G401 (cell line): ENCODE measurements at places on chromosomes 12 and 14.

GRCh38 chr12:107515446-107515958 is 170.1 kb upstream of the PWP1 start:
- DNase-seq = no peak

GRCh38 chr14:50668826-50669143 is 679 bp upstream of the SAV1 start:
- no peak for DNase-seq

GRCh38 chr12:128318341-128318740 is 51.4 kb downstream of the TMEM132C start:
- no peak for DNase-seq

- peak; percentile 32 for DNase-seq
These were observed 73.3 kb upstream of the PLEKHG7 start for GRCh38 chr12:92629349-92630065.

DNA sequence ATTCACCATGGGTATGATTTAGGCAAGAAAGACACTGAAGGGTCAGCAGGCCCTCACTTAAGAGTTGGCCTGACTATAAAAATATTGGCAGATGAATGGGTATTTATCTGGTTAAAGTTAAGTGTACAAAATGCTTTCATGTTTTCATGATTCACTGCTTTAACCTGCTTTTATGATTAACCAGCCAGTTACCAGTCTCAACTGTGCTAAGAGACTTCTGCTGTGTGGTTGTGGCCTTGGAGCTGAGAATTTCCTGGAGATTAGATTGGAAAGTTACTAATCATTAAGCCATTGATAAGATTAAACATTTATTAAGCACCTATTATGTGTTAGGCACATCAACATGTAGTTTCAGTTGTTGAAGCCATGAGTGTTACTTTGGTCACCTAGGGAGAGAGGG is 68.9 kb downstream of the RASSF8 start:
- no peak for DNase-seq

GRCh38 chr14:105148604-105149145 is 19.9 kb downstream of the JAG2 start:
- no peak for DNase-seq
